ENCODE measurements at places on chromosomes 4 and X. TPM values are rescaled to one million over a fixed set of nuclear protein-coding genes. Genes with fewer than 3 reads are reported as not detected.

The TMEM165 gene
- 56.4 TPM for total RNA-seq

GRCh38 chr4:69881173-69881773 lies 21.3 kb upstream of the SULT1E1 start:
- DNase-seq, result no peak

DNA sequence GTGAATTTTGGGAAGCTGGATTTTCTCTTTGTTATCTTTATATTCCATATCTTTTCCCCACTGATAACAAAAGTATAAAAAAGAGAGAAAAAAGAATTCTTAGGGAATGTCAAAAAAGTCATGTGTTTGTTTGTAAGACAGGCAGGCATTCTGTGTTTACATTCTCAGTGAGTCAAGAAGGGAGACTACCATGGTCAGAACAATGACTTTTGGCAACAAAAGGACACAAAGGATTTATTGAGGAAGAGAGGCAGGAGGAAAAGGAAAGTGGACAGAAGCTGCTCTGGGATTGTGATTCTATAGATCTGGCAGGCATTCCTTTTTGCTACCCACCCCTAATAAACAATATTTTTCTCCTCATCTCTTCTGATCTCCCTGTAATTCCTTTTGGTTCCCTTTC lies 5.9 kb upstream of the ANK2 start:
- no peak for DNase-seq

DNA sequence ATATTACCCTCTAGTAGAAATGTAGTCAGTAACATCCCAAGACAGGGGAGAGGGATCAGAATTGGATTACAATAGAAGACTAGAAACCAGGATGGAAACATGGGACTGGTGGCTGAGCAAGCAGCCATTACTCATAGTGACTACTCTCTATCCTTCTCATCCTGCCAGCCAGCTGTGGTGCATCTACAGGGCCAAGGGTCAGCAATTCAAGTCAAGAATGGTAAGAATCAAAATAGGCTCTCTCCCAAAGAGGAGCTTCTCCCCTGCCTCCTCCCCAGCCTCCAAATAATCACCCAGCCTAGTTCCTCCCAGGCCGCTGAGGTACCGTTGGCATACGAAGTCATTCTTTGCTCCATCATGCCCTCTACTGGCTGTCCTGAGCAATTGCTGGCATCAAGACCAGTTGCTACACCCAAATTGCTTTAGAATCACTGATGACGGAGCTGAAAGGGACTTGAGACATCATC lies 19.4 kb downstream of the AWAT2 start:
- DNase-seq, result no peak

DNA sequence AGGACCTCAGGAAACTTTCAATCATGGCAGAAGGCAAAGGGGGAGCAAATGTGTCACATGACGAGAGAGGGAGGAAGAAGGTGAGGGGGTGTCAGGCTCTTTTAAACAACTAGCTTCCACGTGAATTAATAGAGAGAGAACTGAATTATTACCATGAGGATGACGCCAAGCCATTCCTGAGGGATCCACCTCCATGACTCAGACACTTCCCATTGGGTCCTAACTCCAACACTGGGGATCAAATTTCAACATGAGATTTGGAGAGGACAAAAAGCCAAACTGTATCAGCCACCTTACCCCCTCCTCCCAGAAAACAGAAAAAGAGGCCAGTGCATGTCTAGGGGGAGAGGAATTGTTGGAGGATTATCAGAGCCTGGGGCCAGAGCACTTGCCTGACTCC lies 40.4 kb upstream of the LAS1L start:
- no peak for DNase-seq

Data from mucosa of descending colon (tissue), 3 donors.